ENCODE measurements at places on chromosomes 16 and 17.

GRCh38 chr17:61783556-61784304 lies 79.6 kb downstream of the BRIP1 start:
- no peak for DNase-seq

GRCh38 chr17:2750721-2751120 lies 1.3 kb upstream of the CCDC92B start:
- DNase-seq: no peak

DNA sequence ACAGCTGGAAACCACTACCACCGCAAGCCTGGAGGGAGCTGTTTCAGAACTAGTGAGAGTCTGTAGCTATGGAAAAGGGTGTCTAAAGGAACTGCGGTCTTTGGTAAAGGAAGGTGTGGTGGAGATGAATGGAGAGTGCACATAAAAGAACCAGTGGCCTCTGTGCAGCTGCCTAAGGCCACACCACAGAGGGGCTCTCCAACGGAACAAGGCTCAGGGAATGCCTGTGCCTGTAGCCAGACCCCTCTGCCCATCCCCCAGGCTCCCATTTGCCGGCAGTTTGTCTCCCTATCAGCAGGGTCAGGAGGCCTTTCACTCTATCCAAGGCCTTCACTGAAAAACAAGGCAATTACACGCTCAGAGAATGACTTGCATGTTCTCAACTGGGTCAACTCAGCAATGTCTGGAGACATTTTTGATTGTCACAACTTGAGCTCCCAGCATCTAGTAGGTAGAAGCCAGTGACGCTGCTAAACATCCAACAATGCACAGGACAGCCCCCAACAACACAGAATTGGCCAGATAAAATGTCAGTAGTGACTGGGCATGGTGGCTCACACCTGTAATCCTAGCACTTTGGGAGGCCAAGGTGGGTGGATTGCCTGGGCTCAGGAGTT lies 3.3 kb upstream of the FDXR start:
- peak; percentile 65 for DNase-seq

GRCh38 chr17:57480438-57481196 lies 224.3 kb downstream of the MSI2 start:
- no peak for DNase-seq

DNA sequence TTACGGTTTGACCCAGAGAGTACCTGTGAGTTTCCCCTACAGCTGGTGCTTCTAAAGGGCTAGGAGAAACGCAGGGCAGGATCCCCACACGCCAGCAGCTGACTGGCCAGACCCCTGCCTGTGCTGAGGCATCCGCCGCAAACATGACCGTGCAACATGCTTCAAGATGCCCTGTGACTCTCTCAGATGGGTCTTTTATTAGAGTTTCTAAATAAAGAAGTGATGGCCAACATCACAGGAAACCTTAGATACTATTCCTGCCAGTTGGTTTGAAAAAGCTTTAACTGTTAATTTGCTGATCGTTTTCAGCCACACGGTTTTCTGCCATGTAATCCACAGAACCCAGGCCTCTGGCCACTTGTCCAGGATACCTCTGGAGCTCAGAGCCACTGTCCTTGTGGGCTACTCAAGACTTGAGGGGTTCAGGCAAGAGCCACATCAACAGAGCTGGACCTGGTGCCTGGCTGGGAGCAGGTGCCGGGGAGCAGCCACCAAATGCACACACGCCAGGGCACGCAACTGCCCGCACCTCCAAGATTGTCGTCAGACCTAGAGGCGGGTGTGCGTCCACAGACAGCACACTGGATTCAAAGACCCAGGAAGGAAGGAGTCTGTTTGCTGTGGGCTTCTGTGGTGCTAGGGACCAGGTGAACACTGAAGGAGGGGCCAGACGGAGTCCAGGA lies 118.4 kb downstream of the ZNF778 start:
- no peak for DNase-seq

GRCh38 chr17:40884708-40885512 lies at the start of gene KRT20:
Gene KRT20 (minus strand): TSS chr17:40885242. CDS start chr17:40885185, 57 bp downstream.
- DNase-seq: no peak

DNA sequence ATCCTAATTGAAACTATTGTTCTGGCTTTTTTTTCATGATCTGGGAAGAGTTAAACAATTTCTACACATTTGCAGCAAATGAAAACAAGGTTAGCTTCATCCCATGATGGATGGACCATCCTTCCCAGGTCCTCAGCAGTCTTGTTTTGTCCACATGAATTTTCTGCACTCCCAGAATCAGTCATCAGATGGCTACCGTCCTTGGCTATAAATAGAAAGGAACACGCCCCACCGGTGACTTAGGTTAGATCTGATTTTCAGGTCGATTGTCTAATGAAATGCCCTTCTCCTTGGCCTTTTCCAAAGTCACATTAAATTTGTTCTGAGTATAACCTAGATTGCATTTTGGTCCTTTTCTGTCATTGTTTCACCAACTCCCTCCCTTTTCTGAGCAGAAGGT lies 41.4 kb upstream of the NOL11 start:
- DNase-seq: no peak

DNA sequence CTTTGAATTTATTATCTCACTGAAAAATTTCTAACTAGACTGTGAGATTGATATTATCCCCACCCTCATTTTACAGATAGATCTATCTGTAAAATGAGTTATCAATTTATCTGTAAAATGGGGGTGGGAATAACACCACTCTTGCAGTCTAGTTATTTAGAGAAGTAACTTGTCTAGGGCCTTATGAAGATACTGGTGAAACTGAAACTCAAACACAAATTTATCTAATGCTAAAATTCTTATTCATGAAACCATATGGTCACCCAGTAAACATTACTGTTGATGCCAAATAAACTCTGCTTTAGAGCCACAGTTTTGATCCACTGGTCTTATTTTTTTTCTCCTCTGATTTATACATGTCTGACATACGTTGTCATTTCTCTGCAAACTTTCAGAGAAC lies 52.1 kb upstream of the SMIM36 start:
- DNase-seq: no peak

- no peak for DNase-seq
These were observed 447.6 kb downstream of the TOX3 start for GRCh38 chr16:52099382-52099781.

GRCh38 chr16:67734731-67735201 lies 15.7 kb upstream of the GFOD2 start:
- DNase-seq: no peak

DNA sequence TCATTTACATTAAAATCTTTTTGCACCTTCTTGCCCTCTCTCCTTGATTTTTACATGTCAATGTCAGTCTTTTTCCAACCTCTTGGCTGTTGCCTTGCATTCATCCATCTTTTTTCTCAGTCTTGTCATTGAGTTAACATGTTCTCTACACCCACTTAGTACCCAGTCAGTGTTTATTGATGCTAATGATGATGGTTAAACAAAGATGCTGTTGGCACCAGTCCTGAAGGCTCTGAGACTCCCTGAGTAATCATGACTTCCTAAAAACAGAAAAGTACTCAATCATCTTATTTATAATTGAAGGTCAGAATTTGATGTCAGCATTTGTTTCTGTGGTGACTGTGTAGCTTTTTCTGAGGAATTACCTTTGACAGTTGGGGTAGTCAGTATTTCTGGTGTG lies 104.5 kb downstream of the NLK start:
- DNase-seq: peak; percentile 9

DNA sequence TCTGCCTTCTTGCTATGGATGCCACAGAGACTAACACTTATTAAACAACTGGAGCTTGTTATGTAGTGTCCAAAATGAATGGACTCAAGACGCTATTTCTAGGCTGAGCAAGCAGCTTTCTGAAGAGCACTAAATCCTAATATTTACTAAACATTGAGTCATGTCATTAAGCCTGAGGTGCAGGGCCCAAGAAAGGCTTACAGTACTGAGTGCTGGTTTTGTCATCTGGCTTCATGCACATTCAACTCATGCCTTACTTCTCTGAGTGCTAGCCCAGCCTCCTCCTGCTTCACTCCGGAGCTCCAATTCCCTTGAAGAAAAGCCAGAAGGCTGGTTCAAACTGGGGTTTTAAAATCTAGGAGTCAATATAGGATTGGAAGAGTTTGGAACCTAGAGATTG lies 363.3 kb upstream of the CDH5 start:
- no peak for DNase-seq

GRCh38 chr17:63452046-63452961 lies 6.2 kb upstream of the CYB561 start:
- no peak for DNase-seq

GRCh38 chr16:87877942-87878507 lies 8.7 kb upstream of the SLC7A5 start:
- no peak for DNase-seq

DNA sequence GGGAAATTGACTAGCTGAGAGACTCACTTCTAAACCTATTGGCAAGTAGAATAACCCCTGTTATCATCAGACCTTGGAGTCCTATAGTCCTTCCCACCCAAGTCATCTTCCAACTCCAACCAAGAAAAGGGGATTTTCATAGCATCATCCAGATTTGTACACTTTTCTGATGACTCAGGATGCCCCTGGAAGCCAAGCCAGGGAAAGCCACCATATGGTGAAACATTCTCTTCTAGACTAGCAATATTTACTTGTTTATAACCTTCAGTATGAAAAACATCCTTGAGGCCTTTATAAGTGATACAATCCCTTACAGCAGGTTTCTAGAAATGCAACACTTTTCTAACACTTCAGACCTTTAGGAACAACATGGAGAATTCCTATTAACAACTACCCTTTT lies 618.8 kb upstream of the CDH11 start:
- no peak for DNase-seq

GRCh38 chr16:67499106-67499505 lies 15.8 kb upstream of the AGRP start:
- DNase-seq: no peak

- DNase-seq: no peak
These were observed 40.4 kb downstream of the LAT start for GRCh38 chr16:29025218-29025617.

- no peak for DNase-seq
These were observed 2.7 kb downstream of the C1QTNF1 start for GRCh38 chr17:79026376-79027273.

DNA sequence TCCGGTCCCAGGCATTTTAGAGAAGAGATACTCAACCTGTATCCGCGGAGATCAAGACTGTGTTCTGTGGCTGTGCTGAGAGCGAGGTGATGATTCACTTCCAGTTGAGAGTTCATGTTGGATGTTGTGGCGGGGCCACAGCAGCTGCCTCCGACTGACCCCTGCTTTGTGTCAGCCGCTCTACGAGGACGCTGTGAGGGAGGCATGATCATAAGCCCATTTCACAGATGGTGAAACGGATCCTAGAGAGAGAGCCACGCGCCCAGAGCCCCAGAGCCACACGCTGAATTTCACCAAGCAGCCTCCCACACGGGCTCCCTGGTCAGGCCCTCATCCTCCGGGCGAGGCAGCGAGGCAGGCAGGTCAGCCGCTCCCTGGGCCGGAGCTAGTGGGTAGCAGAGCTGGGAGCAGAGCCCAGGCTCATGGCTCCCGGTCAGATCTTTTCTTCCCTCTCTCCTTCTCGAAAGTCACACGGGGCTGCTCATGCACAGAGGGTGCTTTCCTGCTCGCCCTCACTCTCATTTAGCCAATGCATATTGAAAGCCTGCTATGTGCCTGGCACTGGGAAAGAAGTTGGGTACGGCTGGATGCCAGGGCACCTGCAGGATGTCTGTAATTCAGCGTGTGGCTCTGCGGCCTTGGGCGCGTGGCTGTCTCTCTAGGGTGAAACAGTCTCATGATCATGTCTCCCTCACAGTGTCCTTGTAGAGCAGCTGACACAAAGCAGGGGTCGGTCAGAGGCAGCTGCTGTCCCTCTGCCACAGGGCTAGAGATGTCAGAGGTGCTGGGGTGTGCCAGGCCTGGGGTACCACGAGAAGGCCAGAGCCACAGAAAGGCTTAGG lies 155.6 kb upstream of the CHMP6 start:
- no peak for DNase-seq

DNA sequence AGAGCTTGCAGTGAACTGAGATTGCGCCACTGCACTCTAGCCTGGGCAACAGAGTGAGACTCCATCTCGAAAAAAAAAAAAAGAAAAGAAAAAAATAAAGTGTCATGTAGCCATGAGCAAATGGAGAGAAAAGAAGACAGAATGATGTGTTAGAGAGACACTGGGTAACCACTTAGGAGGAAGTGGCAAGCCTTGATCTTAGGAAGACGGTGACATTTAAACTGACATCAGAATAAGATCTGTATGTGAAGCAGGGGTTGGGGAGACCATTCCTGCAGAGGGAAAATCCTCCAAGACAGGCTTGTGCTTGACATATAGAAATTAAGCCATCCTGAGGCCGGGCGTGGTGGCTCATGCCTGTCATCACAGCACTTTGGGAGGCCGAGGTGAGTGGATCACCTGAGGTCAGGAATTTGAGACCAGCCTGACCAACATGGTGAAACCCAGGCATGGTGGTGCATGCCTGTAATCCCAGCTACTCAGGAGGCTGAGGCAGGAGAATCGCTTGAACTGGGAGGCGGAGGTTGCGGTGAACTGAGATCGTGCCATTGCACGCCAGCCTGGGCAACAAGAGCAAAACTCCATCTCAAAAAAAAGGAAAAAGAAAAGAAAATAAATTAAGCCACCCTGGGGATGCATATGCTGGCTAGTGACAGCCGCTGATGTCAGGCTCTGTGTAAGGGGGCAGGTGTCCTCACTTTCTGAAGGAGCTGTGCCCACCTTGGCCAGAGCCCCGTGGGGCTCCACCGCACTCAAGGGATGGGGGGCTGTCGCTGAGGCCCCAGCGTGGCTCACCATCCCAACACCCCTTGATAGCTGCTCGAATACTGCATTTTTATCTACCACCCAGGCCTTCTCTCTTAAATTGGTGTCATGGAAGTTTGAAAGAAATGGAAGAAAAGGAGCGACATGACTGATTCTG lies 13.1 kb upstream of the CYB5B start:
- no peak for DNase-seq

- no peak for DNase-seq
These were observed 65.6 kb downstream of the WIPI1 start for GRCh38 chr17:68391561-68392268.

- peak; percentile 5 for DNase-seq
These were observed 36.7 kb downstream of the CMIP start for GRCh38 chr16:81481207-81481821.

DNA sequence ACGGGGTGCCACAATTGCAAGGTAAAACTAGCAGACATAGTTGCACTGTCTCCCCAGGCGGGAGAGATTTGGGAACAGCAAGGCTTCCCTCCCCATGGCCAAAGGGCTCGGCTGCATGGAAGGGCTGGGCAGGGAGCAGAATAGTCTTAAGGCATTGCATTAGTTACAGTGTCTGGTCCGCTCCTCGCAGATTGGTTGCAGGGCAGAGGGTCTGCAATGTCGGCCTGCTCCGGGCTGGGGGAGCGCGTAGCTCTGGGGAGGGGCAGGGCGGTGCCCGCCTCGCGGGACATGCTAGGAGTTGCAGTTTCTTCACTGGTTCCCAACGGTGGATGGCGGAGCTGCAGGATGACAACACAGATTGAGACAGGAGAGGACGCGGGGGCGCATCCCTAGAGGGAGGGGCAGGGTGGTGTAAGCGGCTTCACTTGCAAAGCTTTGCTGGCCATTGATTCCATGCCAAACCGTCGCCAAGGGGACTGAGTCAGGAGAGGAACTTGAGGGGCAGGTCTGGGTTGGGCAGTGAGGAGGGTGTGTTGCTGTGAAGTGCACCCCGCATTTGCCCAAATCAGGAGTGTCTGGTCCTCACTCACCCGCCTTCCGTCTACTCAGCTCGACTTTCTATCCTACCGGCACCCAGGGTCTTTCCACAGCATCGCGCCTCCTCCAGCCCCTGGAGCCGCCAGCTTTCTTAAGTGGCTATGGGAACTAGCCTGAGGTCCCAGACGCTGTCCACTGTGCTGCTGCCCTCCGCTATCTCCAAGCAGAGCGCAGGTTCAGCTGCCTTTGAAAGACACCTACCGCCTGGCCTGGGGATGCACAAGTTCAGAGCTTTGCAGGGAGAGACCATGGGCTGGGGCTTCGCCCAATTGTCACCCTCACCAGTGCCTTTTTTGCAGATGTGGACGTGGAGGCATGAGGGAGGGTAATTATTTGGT lies 1748.9 kb downstream of the TP53TG3F start:
- no peak for DNase-seq

GRCh38 chr16:66270333-66270927 lies 96.1 kb upstream of the CDH5 start:
- DNase-seq: peak; percentile 69
